GM12878 (cell line): ENCODE measurements at places on chromosomes 4 and X.

GRCh38 chr4:31089815-31090214, 369.6 kb downstream of the PCDH7 start:
- no peaks in the 10 kb centered on the region for H3K4me1 ChIP-seq
- H3K36me3 ChIP-seq = no peaks in the 10 kb centered on the region
- no peak for DNase-seq
- no peaks in the 10 kb centered on the region for H3K27me3 ChIP-seq

- no peak overlapping the region for H3K27ac ChIP-seq
- no peak for DNase-seq
- H3K27me3 ChIP-seq = no peaks in the 10 kb centered on the region
- no peak overlapping the region for H3K4me3 ChIP-seq
- no peaks in the 10 kb centered on the region for H3K36me3 ChIP-seq
These were observed 10.1 kb upstream of the AMBN start for GRCh38 chr4:70581980-70582379.

- H3K27me3 ChIP-seq = no peaks in the 10 kb centered on the region
- H3K27ac ChIP-seq = no peak overlapping the region
- no peak for DNase-seq
- no peak overlapping the region for H3K4me3 ChIP-seq
These were observed 1620.9 kb downstream of the STIM2 start for GRCh38 chr4:28481565-28481964.

DNA sequence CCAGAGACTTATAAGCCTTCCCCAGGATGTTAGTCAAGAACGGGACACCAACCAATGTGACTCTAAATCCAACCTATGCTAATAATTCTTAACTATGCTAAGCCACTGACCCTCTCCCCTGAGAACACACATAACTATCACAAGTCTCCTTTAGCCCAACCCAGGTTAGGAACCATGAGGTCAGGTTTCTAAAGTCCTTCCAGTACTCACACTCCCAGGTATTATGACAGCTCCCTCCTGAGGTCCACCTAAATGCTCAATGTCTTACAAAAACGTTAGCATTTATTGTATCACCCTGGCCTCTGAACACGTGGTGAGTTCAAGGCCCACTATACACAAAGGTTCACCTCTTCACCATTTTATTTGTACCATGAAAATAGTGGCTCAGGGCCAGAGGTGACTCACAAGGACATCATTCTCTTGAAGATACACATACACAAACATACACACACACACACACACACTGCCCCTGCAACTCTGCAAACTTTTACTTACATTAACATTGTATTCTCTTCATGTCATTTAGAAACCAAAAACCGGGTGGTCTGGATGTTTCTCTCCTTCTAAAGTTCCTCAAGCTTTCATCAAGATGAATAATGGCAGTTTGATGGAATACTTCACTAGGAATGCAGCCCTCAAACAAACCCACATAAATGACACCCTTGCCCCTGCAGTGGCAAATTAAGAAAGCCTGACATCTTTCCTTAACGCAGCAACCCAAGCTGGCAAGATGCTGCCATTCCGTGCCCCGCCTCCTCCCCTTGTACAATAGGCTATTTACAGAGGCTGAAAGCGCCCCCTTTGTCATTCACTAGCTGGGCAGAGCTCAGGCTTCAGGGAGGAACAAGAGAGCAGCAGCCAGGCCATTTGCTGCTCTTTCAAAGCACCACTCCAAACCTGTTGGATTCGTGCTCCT, 17.7 kb downstream of the ACSL1 start:
- no peaks in the 10 kb centered on the region; the same call in 1 of the 2 replicates for H3K27me3 ChIP-seq
- no peak overlapping the region for H3K27ac ChIP-seq
- no peak for DNase-seq

- H3K27me3 ChIP-seq = no peaks in the 10 kb centered on the region
- no peak overlapping the region for H3K4me3 ChIP-seq
- no peaks in the 10 kb centered on the region for H3K36me3 ChIP-seq
- no peak overlapping the region for H3K27ac ChIP-seq
- no peak for DNase-seq
These were observed 180.3 kb downstream of the EVC2 start for GRCh38 chr4:5528031-5528436.

- H3K27ac ChIP-seq = no peak overlapping the region
- no peaks in the 10 kb centered on the region for H3K36me3 ChIP-seq
- H3K27me3 ChIP-seq = no peaks in the 10 kb centered on the region
These were observed 31.8 kb downstream of the ANXA10 start for GRCh38 chr4:168124008-168124641.

GRCh38 chr4:85218756-85219155, 252.3 kb upstream of the WDFY3 start:
- H3K27ac ChIP-seq = no peak overlapping the region
- no peaks in the 10 kb centered on the region for H3K4me1 ChIP-seq
- no peak overlapping the region for H3K4me3 ChIP-seq
- H3K27me3 ChIP-seq = no peaks in the 10 kb centered on the region
- DNase-seq = no peak

DNA sequence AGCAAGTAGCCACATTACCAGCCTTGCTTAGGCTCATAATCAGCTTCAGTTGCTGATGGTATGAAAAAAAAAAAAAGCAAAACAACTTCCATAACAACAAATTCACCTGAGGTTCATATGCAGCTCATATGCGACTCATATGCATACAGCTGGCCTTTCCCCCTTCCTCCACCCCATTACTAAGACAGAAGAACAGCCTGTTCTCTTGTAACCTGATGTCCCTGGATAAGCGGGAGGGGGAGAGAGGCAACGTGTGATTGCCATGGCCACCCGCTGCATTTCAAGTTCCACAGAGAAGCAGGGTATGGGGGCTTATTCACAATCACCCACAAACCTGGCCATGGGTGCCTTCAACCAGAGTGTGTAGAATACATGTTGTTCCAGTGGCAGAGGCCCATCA, 95.1 kb upstream of the DGKK start:
- H3K4me1 ChIP-seq = no peaks in the 10 kb centered on the region
- no peak for DNase-seq
- H3K36me3 ChIP-seq = no peaks in the 10 kb centered on the region

GRCh38 chr4:20383969-20384368, 132.3 kb downstream of the SLIT2 start:
- DNase-seq = no peak
- no peaks in the 10 kb centered on the region for H3K27me3 ChIP-seq
- no peak overlapping the region for H3K27ac ChIP-seq
- no peaks in the 10 kb centered on the region for H3K4me1 ChIP-seq
- H3K4me3 ChIP-seq = no peak overlapping the region
- H3K36me3 ChIP-seq = no peaks in the 10 kb centered on the region

GRCh38 chr4:128166982-128167381, 105.9 kb downstream of the LARP1B start:
- H3K4me1 ChIP-seq = no peaks in the 10 kb centered on the region
- no peak overlapping the region for H3K27ac ChIP-seq
- no peak overlapping the region for H3K4me3 ChIP-seq
- no peaks in the 10 kb centered on the region for H3K36me3 ChIP-seq
